Aorta (tissue), 5 donors: ENCODE measurements at places on chromosomes 4 and X. TPM values are rescaled to one million over a fixed set of nuclear protein-coding genes. Genes with fewer than 3 reads are reported as not detected.

Gene LAP3
- 65.4 TPM for total RNA-seq

- no peak overlapping the region for H3K27ac ChIP-seq
- H3K4me1 ChIP-seq = no peaks in the 10 kb centered on the region
- H3K27me3 ChIP-seq = no peaks in the 10 kb centered on the region
These were observed 163.1 kb upstream of the MAB21L2 start for GRCh38 chr4:150418757-150419410.

GRCh38 chrX:136711147-136711546 is 63.2 kb downstream of the CD40LG start:
- DNase-seq = peak; percentile 64
- H3K27ac ChIP-seq = no peak overlapping the region
- no peaks in the 10 kb centered on the region for H3K27me3 ChIP-seq
- no peaks in the 10 kb centered on the region for H3K4me1 ChIP-seq
- H3K4me3 ChIP-seq = no peak overlapping the region

Gene WAS
- total RNA-seq = 19.9 TPM

- no peaks in the 10 kb centered on the region for H3K36me3 ChIP-seq
- DNase-seq = no peak
- H3K4me1 ChIP-seq = no peaks in the 10 kb centered on the region
- H3K27ac ChIP-seq = no peak overlapping the region
These were observed 13.6 kb upstream of the MAGED4B start for GRCh38 chrX:52082578-52082977.

GRCh38 chr4:86586626-86587380 is 7.3 kb upstream of the PTPN13 start:
- H3K27ac ChIP-seq = no peak overlapping the region
- H3K27me3 ChIP-seq = no peaks in the 10 kb centered on the region
- H3K4me3 ChIP-seq = no peak overlapping the region
- no peaks in the 10 kb centered on the region for H3K4me1 ChIP-seq

DNA sequence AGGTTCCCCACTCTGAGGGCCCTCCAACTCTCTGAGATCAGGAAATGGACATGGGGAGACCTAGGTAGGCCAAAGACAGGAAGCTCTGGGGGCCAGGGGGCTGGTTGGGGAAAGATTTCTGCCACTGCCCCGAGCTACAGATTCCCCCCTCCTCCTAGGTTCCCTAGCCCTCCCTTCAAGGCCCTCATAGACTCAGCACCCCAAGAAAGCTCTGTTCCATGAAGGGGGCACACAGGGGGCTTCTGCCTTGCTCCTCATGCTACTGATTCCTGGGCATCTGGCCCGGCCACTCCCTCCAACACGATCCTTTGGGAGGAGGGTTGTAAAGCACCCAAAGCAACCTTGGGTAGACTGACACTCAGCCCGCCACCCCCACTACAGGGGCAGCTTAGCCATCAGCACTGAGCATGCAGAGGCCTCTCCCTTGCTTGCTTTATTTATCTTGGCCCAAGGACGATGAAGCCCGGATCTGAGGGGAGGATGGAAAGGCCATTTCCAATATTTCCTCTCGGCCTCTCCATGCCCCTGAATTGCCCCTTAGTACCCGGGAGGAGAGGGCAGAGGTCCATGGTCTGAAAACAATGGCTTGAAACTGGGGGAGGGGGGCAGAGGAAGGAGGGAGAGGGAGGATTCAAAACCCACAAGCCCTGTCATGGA is 146.7 kb downstream of the PJA1 start:
- no peak overlapping the region for H3K4me3 ChIP-seq
- DNase-seq = no peak
- no peaks in the 10 kb centered on the region for H3K4me1 ChIP-seq
- H3K27me3 ChIP-seq = no peaks in the 10 kb centered on the region
- H3K36me3 ChIP-seq = no peaks in the 10 kb centered on the region
- no peak overlapping the region for H3K27ac ChIP-seq

- H3K27me3 ChIP-seq = no peaks in the 10 kb centered on the region
- H3K4me3 ChIP-seq = no peak overlapping the region
- no peaks in the 10 kb centered on the region for H3K36me3 ChIP-seq
- DNase-seq = no peak
- no peak overlapping the region for H3K27ac ChIP-seq
- H3K4me1 ChIP-seq = no peaks in the 10 kb centered on the region
These were observed 12.0 kb downstream of the P2RY10 start for GRCh38 chrX:78957049-78957767.

DNA sequence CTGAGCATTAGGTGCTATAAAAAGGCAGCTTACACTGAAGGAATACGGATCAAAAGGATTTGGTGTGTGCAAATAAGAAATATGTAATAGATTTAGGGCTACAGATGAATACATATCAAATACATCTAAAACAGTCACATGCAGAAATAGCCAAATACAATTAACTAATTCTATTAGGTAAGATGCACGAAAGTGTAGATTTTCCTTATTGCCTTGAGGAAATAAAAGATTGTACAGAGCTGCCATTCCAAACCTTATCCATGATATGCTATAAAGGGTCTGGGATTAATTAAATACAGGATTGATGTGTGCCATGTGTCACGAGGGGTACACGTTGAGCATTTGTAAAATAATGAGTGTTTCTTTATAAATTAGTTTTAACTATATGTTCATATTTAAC is 107.0 kb upstream of the ELOVL6 start:
- H3K4me1 ChIP-seq = no peaks in the 10 kb centered on the region
- H3K27me3 ChIP-seq = no peaks in the 10 kb centered on the region
- H3K27ac ChIP-seq = no peak overlapping the region
- no peaks in the 10 kb centered on the region for H3K36me3 ChIP-seq
- DNase-seq = no peak
- H3K4me3 ChIP-seq = no peak overlapping the region

- no peak overlapping the region for H3K4me3 ChIP-seq
- H3K27me3 ChIP-seq = no peaks in the 10 kb centered on the region
- no peaks in the 10 kb centered on the region for H3K4me1 ChIP-seq
- no peak for DNase-seq
- H3K36me3 ChIP-seq = no peaks in the 10 kb centered on the region
These were observed 45.2 kb upstream of the CLCN4 start for GRCh38 chrX:10111364-10112148.

DNA sequence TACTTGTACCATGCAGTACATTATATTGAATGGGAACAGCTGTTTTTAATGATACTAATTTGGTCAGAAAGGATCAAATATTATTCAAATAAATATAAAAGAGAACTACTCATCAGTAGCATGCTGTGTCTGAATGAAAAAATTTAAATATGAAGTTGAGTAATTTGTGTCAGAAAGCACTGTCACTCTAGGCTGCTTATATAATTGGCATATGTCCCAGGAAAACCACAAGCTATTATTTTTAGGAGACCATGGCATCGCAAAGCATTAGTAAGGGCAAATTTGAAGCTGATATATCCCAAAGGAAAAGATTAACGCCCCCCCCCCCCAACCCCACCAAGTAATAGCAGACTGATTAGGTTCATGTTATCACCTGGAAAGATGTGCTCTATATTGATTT is 388.5 kb upstream of the SPANXN4 start:
- no peaks in the 10 kb centered on the region for H3K27me3 ChIP-seq
- no peak overlapping the region for H3K27ac ChIP-seq
- no peaks in the 10 kb centered on the region for H3K36me3 ChIP-seq
- H3K4me1 ChIP-seq = no peaks in the 10 kb centered on the region
- H3K4me3 ChIP-seq = no peak overlapping the region
- no peak for DNase-seq

DNA sequence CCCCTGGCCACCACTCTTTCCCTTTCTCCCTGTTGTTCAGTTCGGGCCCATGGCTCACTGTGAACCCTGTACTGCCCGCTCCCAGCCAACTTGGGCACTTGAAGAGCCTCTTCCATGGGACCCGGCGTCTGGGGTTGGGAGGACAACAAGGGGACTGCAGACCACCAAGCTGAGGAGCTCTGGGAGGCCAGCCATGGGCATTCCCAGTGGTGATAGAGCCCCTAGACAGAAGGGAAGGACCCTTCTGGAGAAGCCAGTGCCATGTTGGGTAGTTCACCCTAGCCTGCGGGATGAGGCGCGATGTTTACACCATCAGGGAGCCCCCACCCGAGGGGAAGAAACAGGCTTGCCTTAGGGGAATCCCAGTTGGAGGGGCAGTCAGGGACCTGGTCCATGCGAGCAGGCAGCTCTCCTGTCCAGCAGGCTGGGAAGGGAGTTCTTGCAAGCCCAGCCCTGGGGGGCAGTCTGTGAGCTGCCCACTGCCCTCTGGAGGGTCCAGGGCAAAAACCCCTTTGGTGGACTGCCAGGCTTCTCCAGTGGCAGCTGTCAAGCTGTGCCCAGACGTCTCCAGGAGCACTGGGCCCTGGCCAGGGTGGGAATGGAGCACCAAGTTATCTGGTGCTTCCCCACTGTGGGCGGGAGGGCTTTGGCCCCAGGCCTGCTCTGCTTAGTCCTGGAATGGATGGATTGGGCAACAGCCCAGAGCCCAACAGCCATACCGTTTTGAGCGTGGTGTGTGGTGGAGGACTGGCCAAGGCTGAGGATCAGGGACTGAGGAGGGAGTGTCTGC is 23.7 kb upstream of the UBA1 start:
- no peak overlapping the region for H3K4me3 ChIP-seq
- no peaks in the 10 kb centered on the region for H3K36me3 ChIP-seq
- no peak overlapping the region for H3K27ac ChIP-seq
- H3K27me3 ChIP-seq = no peaks in the 10 kb centered on the region
- peak; percentile 64 for DNase-seq

- no peak overlapping the region for H3K27ac ChIP-seq
- H3K4me3 ChIP-seq = no peak overlapping the region
- H3K36me3 ChIP-seq = no peaks in the 10 kb centered on the region
- H3K4me1 ChIP-seq = no peaks in the 10 kb centered on the region
- no peaks in the 10 kb centered on the region for H3K27me3 ChIP-seq
These were observed 41.1 kb upstream of the AFF2 start for GRCh38 chrX:148459343-148459742.

Gene PAK3
- total RNA-seq = 24.5 TPM

- no peaks in the 10 kb centered on the region for H3K27me3 ChIP-seq
- no peak overlapping the region for H3K27ac ChIP-seq
- no peaks in the 10 kb centered on the region for H3K36me3 ChIP-seq
These were observed 227.2 kb downstream of the SPCS3 start for GRCh38 chr4:176546975-176547374.

Gene GAGE12H
- not detected for total RNA-seq

DNA sequence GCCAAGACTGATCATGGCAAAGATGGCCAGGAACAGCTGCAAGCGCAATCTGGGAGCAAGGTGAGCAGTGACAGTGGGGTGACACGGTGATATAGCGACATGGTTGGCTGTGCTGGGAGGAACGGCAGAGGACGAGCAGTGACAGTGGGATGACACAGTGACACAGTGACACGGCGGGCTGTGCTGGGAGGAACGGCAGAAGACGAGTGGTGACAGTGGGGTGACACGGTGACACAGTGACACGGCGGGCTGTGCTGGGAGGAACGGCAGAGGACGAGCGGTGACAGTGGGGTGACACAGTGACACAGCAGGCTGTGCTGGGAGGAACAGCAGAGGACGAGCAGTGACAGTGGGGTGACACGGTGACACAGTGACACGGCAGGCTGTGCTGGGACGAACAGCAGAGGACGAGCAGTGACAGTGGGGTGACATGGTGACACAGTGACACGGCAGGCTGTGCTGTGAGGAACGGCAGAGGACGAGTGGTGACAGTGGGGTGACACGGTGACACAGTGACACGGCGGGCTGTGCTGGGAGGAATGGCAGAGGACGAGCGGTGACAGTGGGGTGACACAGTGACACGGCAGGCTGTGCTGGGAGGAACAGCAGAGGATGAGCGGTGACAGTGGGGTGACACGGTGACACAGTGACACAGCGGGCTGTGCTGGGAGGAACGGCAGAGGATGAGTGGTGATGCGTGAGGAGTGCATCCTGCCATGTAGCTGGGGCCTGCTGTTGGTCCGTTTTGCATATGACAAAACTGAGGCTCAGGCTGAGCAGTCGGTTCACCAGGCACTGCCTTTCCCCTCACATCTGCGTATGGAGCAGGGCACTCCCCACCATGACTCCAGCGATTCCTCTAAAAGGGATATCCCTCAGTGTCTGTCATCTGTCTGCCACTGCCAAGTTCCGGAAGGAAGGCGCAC is 36.0 kb upstream of the MXD4 start:
- H3K27me3 ChIP-seq = no peaks in the 10 kb centered on the region
- H3K27ac ChIP-seq = no peak overlapping the region
- H3K4me1 ChIP-seq = no peaks in the 10 kb centered on the region
- no peaks in the 10 kb centered on the region for H3K36me3 ChIP-seq
- H3K4me3 ChIP-seq = no peak overlapping the region

DNA sequence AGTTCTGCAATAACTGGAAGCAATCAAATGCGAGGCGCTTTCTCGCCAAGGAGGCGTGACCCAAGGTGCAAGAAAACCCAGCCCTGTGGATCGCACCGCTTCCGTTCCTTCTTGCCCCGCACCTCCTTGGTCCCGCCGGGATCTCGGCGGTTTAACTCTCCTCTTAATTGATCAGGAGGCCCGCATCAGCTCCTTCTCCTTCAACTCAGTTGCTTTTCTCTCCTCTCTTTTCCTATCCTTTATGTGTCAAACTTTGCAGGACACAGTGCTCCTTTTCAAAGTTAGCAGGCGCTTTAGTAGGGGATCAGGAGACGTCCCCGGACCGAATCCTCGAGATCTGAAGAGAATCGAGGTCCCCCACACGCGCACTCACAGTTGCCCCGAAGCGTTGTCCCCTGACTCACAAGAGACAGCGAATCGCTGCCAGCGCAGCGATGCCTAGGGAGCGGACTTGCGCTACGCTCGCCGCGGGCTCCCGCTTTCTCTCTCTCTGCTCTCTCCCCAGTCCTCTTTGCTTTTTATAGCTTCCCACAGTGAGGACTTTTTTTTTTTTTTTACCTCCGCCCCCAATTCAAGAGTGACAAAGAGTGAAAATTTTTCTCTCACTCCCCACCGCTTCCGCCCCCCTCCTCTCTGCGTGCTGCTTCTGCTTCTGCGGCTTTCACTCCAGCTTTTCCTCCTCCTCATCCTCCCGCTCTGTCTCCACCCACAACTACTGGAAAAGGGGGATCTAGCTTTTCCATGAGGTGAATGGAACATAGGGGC is at the start of gene DKK2:
Gene DKK2 (minus strand): TSS at position 495 of the 765 bp plus-strand sequence. CDS start 722 bp downstream, outside the sequence.
- H3K27me3 ChIP-seq = no peaks in the 10 kb centered on the region
- H3K36me3 ChIP-seq = no peaks in the 10 kb centered on the region
- no peak within 1 kb of the TSS for H3K27ac ChIP-seq

Gene GUCY1A1
- total RNA-seq = 81.9 TPM

DNA sequence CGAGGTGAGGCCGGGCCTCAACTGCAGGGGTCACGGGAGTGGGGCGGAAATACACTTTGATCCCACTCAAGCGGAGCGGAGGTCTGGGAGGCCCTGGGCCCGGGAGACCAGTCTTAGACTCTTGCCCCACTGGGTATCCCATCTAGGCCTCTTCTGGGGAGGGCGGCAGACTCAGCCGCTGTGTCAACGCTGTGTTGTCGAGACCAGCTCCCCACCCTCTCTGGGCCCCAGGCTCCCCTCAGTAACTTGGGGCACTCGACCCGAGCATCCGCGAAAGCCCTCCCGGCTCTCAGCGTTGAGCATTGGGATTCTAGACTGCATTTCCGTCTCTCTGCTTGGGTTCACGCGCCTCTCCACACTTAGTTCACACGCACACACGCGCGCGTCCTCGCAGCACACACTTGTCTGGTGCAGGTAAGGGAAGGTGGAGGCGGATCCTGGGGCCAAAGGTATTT is 1.7 kb downstream of the NKX3-2 start:
- H3K27ac ChIP-seq = no peak overlapping the region
- H3K27me3 ChIP-seq = peaks cover 2% of the 10 kb centered on the region
- H3K4me1 ChIP-seq = no peaks in the 10 kb centered on the region
- DNase-seq = no peak
- no peaks in the 10 kb centered on the region for H3K36me3 ChIP-seq
- H3K4me3 ChIP-seq = no peak overlapping the region
